ENCODE measurements at places on chromosomes 7 and 10.

GRCh38 chr7:56046721-56047445 is 4.4 kb downstream of the PSPH start:
- DNase-seq: no peak

GRCh38 chr7:151442776-151443496 is 3.0 kb upstream of the CRYGN start:
- no peak for DNase-seq

DNA sequence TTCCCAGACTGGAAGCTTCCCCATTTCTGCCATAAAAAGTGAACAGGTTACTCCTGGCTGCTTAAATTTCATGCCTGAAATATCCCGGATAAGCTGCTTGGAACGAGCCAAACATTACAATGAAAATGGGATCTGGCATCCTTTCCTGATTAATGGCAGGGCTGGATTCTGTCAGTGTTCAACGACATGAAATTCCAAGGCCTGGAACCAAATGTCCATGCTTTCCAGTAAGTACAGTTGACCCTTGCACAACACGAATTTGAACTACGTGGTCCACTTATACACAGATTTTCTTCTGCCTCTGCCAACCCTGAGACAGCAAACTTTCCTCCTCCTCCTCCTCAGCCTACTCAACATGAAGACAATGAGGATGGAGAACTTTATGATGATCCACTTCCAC is 65.4 kb downstream of the SGMS1 start:
- DNase-seq: no peak

DNA sequence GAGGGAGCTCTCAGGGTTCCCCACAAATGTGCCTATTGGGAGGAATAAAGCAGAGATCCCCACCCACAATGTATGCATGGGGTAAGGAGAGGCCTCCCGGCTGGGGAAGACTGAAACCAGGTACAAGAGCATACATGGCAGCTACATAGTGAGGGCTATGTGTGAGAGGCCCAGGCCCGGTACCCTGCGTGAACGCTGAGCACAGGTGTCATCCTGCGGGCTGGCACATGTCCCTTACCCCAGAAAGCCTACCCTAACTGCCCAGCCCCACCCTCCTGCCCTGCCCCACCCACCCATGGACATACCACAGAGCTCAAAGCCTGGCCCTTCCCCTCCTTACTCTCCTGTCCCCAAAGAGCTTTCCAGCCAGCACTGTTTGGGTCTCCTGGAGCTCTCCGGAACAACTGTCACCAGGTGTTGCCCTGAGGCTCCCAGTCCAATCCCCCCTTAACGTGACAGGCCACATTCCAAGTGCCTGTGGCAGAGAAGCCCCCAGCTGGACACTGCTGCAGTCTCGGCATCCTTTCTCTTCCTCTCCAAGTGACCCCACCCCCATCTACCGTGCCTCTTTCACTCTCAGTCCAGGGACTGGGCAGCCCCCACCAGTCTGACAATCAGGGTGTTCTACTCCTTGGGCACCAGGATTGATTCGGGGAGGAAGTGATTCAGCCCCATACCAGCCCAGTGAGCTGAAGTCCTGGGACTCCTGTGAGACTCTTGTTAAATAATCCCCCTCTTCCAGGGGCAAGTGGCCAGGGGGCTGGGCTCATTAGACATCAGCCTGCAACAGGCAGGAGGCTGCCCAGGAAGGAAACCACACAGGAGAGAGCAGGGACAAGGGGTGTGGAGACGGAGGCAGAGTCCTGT is 19.6 kb downstream of the GRID1 start:
- no peak for DNase-seq

- DNase-seq: no peak
Observed at GRCh38 chr7:121519548-121520521, 123.7 kb upstream of the FAM3C start.

DNA sequence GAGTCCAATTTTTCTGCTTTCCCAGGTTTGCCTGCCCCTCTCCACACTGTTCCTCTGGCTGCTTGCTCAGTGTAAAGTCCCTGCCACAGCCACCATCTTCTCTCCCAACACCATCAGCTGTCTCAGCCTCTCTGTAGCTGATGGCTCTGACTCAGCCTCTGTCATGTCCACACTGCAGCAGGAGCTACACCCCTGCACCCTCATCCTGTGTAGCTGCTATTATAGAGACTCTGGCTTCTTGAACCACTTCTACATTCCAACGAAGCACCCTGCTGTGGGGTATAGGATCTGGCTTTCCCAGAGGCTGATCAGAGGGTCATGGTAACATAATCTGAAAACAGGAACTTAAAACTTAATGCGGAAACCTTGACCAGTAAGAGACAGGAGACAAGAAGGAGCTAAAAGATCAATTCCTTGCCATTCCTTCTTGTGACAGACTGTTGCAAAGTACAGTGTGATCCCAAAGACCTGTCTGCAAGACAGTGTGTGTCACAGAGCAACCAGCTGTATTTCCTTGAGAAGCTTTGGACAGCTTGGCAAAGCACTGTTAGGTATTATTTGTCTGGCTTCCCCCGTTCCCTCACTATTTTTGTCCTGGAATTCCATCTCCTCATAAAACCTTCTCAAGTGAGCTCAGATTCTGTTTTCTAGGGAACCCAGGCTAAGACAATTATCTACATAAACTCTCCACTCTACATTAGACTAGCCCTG is 42.3 kb downstream of the NRCAM start:
- no peak for DNase-seq

GRCh38 chr10:26357203-26357602 is 80.9 kb upstream of the APBB1IP start:
- no peak for DNase-seq

- DNase-seq: no peak
Observed at GRCh38 chr7:2761131-2761624, 73.2 kb downstream of the AMZ1 start.

DNA sequence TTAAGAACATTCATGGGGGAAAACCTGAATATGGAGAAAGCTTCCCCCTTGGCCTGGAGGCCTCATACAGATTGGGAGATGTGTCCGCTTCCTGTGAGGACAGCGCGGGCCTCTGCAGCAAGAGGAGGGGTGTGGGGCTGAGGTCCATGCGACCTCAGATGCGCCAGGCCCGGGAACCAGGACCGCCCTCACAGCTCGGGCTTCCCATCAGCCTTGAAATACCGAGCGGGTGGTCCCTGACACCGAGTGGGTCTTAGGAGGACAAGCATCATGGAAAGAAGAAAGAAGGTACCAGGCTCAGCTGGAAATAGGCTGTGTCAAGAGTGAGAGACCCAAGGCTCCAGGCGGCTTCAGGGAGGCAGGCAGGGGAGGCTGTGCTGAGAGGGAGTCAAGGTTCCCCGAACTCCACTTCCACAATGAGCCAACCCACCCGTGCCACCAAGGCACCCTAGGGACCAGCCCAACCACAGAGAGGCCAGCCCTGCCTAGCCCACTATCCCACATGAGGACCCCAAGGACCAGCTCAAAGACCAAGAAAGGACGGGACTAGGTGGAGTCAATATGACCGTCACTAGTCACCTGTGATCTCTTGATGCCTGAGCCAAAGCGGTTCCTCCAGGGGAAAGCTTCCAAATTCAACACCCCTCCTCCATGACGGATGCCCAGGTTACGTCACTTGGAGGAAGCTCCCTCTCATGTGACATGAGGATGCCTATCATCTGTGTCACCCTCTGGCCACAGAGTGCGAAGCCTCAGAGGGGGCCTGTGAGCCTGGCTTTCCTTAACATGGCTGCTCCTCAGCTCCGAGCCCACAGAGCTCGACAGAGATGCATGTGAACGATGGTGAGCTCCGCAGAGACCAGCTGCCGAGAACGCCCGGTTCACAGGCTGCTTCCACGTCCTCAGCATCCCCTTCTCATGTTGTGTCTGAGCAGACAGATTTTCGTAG is 103.7 kb downstream of the TCERG1L start:
- no peak for DNase-seq

- DNase-seq: no peak
Observed at GRCh38 chr10:71582506-71583475, 136.8 kb downstream of the C10orf105 start.

GRCh38 chr7:52708846-52709245 is 326.6 kb upstream of the POM121L12 start:
- no peak for DNase-seq

DNA sequence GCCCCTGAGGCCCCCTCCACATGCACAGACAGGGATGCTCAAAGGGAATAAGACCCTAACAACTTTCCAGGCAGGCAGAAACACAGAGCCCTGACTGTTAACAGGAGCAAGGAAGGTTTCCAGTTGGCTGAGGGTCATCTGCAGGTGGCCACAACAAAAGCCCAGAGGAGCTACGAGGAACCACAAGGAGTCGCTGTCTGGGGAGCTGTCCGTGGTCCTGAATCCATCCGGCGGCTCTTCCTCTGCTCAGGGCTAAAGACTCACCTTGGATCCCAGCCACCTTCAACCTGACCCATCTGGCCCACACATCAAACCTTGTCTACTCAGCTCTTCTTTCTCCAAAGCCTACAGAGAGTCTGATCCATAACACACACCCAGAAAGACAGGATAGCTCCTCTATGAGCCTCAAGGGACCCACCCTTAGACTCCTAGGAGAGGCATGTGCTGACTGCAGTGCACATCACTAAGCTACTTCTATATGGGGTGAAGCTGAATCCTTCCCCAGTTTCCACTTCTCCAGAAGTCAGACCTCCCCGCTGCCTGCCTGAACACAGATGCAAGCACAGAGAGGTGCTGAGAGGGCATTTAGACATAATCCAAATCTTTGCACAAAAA is 104.0 kb downstream of the SLIT1 start:
- no peak for DNase-seq

DNA sequence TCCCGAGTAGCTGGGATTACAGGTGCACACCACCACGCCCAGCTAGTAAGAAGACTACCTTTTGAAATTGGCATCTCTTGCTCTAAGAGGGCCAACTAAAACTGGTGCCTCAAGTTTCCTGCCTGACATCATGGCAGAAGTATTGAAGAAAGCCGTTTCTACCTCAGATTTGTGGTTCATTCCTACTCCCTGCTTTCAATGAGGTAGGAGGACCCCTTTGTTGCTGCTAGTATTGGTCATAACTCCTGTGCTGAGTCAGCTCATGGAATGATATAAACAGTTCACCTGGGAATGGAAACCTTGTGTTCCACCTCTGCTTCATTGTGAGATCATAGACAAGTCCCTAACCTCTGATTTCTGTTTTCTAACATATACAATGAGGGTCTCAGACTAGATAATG is 82.8 kb downstream of the CDK6 start:
- no peak for DNase-seq

DNA sequence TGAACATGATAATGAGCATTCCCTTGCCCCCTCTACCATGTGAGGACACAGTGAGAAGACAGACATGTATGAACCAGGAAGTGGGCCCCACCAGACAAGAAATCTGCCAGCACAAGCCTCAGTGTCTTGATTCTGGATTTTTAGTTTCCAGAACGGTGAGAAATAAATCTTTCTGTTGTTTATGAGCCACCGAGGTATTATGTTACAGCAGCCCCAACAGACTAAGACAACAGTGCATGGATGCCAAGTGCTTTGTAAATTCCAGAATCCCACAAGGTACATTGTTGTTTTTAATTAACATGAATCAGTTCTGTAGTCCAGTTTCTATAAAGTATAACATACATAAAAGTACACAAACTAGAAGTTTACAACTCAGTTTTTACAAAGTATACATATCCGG is 162.2 kb downstream of the ARHGAP21 start:
- DNase-seq: no peak

DNA sequence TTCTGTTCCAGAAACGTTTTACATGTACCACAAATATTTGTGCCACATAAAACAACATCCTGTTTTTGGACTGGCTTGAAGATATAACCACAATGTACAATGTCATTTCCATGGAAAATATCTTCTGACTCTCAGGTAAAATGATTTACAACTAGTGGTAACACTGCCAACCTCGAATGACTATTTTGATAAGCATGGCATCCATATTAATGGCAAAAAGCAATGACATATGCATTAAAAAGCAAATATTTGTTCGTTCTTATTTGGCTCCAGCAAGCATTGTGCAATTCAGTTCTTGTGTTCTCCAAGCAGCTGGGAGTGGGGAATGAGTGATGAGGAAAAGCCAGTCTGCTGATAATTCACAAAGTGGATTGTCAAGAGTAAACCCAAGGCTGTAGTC is 289.0 kb downstream of the PLXDC2 start:
- DNase-seq: no peak

DNA sequence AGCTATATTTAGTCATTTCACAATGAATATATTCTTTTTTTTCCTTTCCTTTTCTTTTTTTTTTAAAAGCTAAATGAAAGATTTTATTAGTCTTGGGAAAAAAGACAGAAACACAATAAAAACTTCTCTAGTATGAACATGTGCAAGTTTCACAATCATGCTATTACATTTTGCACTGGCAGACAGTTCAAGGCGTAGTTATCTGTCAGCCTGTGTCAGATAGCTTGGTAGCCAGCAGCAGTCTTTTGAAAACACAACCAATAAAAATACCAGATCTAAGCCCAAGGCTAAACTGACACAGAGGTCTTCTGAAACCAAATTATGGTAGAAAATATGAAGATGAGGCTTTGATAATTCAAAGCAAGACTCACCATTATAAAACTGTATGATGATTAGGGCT is 205.8 kb upstream of the TEX47 start:
- DNase-seq: no peak

DNA sequence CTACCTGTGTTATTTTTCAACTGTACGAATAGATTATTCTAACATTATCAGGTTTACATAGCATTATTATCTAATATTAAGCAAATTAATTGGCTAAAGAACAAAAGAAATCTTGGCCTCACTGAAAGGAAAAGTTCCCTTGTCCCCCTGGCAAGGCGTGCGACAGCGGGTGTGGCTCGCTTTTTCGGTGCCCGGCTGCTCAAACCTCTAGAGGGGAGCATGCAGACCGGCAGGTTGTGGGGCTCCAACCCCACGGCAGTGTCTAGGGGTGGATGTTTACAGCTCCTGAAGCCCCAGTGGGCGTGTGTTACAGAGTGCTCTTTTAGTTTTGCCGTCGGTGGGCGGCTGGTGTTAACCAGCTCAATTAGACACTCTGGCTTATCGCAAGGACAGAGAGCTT is 456.4 kb downstream of the TNS3 start:
- no peak for DNase-seq

- no peak for DNase-seq
Observed at GRCh38 chr7:66781408-66782090, 41.0 kb downstream of the RABGEF1 start.

- no peak for DNase-seq
Observed at GRCh38 chr10:86366902-86367151, 232 bp upstream of the GRID1 start.

- no peak for DNase-seq
Observed at GRCh38 chr7:27091105-27091504, 4.7 kb downstream of the HOXA1 start.

DNA sequence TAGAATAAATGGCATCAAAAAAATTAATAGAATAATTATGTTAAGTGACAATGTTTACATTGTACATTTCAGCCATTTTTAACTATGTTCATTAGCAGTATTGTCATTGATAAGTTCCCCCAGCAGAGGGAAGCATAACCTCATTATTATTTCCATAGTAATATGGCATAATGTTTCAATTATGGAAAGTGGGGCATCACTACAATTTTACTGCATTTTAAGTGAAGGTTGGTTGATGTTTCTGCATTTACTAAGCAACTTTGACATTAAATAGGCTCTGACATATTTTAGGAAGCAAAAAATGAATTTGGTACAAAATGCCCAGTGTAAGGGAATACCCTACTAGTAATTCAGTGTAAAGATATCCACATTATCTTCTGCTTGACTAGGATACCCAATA is 218.3 kb downstream of the SEMA3A start:
- DNase-seq: no peak

- no peak for DNase-seq
Observed at GRCh38 chr7:84187087-84187805, 7.3 kb downstream of the SEMA3A start.

Measured in thoracic aorta (tissue), 2 donors.